ENCODE measurements at places on chromosomes 6 and 20.

DNA sequence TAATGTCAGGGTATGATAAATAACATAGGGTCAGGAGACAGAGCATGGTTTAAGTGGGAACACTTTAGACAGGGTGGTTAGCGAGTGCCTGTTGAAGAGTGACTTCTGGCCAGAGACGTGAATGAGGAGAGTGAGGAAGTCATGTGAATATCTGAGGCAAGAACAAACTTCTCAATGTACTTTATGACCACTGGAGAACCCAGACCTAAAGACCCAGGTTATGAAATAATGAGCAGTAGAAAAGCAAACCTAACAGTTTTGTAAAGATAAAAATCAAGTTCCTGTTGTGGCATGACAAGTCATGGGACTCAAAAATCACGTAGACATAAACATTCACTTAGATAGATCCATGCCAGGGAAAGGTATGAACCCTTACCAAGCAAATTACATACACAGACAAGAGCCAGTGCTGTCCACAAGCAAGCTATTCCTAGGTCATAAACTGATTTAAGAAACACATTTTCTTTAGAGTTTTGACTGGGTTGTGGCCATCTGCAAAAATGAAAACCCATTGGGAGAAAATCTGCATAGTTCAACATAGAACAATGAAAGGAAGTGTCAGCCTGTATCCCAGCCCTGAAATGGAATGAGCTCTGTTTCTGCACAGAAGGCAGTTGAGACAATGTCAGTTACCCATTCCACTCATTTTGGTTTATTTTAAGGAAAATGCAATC, 2.2 kb upstream of the MYCT1 start:
- peak; percentile 56 for DNase-seq

DNA sequence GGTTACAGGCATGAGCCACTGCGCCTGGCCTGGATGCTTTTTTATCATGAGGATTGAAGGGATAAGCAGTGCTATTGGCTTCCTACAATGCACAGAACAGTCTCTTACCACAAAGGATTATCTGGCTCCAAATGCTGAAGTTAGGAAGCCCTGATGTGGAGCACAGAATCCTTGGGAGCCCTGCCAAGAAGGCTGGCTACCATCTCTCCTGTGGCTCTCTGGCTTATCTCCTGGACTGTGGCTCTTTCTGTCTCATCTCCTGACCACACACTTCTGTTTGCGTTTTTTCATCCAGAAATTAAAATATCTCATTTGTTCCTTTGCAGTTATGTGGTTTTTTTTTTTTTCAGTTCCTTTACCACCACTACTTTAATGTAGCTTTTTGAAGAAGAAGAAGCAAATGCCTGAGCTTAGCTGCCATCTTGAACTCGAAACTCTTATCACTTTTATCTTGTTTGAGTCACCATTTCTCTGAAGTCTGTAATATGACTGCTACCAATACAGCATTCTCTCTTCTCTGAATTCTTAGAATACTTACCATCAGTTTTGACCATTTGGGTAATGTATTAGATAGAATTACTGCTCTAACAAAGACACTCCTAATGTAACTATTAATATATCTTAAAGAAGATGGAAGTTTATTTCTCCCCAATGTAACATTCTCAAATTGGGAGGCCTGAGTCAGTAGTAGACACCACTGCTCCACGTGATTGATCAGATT, 1044.7 kb downstream of the KIF16B start:
- DNase-seq = no peak

DNA sequence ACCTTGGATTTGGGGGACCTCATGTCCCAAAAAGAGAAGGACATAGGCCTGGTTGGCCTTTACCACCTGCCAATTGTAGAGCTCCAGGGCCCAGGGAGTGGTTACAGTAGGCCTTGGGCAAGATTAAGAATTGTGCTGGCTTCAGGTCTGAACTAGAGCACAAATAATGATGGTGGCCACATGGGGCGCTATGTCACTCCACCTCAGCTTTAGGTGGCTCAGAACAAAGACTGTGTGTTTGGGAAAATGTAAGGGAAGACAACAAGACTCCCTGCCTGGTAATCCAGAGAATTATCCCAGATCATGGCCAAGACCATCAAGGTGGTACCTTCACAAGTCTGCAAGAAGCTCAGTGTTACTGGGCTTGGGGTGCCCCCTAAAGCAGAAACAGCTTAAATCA, 224.9 kb upstream of the OPRM1 start:
- DNase-seq = no peak

- DNase-seq = no peak
Observed at GRCh38 chr20:20520776-20521175, 152.9 kb downstream of the INSM1 start.

DNA sequence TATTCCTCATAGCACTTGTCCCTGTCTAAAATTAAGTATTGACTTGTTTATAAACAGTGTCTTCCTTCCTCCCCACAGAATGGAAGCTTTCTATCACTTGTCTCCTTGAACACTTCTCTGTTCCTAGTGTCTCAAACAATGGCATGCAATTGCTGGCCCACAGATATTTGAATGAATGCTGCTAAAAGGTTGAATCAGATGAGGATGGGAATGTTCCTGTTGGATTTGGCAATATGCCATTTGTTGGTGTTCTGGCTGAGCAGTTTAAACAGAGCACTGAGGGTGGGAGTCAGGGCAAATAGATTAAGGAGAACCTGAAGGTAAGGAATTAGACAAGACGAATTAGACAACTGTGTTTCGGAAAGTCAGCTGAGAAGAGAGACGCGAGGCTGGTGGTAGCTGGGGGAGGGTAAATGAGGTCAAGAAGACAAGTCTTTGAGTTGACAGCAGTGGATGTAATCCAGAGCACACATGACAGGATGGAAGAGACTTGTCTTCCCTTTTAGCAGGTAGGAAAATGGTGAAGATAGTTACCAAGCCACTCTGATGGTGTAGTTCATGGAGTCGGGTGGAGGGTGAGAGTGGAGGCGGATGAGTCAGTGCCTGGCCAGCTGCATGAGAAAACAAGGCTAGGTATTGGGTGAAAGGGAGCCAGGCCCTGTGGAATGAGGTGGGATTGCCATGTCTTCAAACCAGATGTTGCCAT, 58.3 kb upstream of the GNRH2 start:
- peak; percentile 62 for DNase-seq

GRCh38 chr20:20872428-20872827, 160.0 kb upstream of the RALGAPA2 start:
- DNase-seq = no peak

- peak; percentile 13 for DNase-seq
Observed at GRCh38 chr20:10673176-10673841, 490 bp downstream of the JAG1 start.

DNA sequence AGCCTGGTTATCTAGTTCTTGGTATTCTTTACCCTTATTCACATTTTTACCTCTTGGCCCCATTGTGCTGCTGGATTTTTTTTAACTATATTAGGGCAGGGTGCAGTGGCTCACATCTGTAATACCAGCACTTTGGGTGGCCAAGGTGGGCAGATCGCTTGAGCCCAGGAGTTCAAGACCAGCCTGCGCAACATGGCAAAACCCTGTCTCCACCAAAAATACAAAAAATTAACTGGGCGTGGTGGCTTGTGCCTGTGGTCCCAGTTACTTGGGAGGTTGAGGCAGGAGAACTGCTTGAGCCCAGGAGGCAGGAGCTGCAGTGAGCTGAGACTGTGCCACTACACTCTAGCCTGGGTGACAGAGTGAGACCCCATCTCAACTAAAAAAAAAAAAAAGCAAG, 12.2 kb upstream of the TAF8 start:
- DNase-seq = no peak

GRCh38 chr20:1164871-1165270, 19.9 kb downstream of the TMEM74B start:
- DNase-seq = no peak

GRCh38 chr20:41984031-41984430, 365.9 kb upstream of the CHD6 start:
- DNase-seq = no peak

GRCh38 chr6:66735106-66735890, 1028.3 kb upstream of the EYS start:
- DNase-seq = no peak

GRCh38 chr6:106453756-106454367, 93.3 kb downstream of the CRYBG1 start:
- DNase-seq = no peak

GRCh38 chr20:6940048-6940447, 172.6 kb downstream of the BMP2 start:
- peak; percentile 52 for DNase-seq

DNA sequence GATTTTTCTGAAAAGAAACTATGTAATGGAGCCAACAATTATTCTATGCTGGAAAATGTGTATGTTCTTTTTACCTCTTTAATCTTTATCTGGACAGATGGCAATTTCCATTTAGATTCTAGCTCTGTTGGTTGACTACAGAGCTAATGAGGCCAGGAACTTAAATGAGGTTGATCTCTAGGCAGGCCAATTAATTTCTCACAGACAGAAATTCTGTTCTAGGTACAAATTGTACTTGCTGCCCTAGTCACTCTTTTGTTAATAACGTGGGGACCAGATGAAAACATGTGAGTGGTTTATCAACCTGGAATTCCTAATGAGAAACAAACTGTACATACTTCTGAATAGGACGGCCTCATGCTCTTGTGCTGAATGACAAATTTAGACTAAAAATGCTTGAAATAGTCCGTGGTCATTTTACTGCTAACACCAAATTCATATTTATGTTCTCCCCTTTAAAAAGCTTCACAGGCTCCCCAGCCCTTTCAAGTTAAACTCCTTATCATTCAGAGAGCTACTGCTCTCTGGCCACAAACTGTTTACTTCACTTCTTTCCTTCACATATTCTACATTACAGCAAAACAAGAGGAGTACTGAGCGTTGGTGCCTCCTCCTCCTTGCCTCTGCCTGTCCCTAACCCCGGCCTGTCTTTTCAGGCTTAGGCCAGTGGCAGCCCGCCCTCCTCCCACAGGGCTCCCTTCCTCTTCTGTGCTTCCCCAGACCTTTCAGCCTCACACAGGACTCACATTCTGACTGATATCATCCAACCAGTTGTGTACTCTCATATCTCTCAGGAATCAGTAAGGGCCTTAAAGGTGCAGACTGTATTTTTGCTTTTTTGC, 41.4 kb downstream of the DTNBP1 start:
- peak; percentile 95 for DNase-seq

- peak; percentile 30 for DNase-seq
Observed at GRCh38 chr20:45842169-45842812, 8.7 kb downstream of the SNX21 start.

GRCh38 chr20:11882651-11883050, 35.0 kb upstream of the BTBD3 start:
- no peak for DNase-seq

DNA sequence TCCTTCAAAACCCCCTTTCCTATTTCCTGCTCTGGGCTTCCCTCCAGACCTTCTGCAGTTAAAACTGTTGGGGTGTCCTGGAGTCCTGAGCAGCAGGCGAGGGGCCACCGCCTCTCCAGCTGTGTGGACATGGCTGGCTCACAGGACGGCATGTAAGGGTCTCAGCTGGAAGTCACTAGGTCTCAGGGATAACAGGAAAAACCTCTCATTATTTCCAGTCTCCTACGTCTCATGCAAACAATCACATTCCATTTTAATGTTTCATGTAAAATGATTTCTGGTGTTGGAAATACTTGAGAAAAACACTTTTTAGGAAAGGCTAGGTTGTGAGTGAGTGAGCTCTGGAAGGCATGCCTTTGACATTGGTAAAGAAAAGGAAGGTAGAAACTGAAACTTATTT, 158.7 kb downstream of the SCML4 start:
- DNase-seq = no peak

- no peak for DNase-seq
Observed at GRCh38 chr6:92849636-92850035, 569.7 kb downstream of the EPHA7 start.

GRCh38 chr6:53322188-53323029, 26.3 kb downstream of the ELOVL5 start:
- DNase-seq = peak; percentile 36

DNA sequence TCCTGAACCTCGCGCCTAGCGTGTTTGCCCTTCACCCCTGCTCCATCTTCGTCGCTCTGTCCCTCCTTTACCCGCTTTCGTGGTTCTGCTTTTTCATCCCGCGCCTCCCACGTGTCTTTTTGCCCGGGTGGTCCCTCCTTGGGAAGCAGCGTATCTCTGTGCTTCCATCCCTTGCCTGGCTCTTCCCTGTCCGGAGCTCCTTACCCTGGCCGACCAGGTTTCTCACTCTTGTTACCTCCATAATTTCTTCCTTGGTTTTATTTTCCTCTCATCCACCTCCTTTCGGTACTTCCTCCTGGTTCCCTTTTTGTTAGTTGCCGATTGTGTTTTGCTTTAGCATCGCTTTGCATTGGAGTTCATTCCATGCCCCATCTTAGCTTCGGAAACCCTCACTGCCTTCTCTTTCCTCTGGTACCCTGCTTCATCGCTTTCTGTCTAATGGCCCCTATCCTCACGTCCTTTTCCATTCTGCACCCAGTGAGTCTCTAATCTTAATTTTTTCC, 735 bp downstream of the FAM135A start:
- DNase-seq = peak; percentile 17

DNA sequence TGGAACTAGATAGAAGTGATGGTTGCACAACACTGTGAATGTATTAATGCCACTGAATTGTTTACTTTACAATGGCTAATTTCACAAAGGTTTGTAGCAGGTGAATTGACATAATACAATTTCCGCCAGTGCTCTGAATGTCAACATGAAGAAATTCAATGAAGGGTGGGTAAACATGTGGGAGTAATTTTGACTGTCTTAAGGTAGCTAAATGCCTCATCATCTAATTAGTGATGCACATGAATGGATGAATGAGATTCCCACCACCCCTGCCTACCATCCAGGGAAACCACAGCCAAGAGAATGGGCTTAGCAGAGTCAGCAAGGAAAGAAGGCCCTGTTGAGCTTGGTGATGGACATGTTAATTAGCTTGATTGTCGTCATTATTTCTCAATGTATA, 275.3 kb downstream of the ALDH8A1 start:
- no peak for DNase-seq

- DNase-seq = no peak
Observed at GRCh38 chr6:132872923-132873322, 58.6 kb downstream of the RPS12 start.

- DNase-seq = peak; percentile 26
Observed at GRCh38 chr6:26329763-26330511, 35.1 kb upstream of the BTN3A2 start.

Data from inflammatory macrophage (primary cell).